ENCODE measurements at places on chromosomes 16 and 17.

DNA sequence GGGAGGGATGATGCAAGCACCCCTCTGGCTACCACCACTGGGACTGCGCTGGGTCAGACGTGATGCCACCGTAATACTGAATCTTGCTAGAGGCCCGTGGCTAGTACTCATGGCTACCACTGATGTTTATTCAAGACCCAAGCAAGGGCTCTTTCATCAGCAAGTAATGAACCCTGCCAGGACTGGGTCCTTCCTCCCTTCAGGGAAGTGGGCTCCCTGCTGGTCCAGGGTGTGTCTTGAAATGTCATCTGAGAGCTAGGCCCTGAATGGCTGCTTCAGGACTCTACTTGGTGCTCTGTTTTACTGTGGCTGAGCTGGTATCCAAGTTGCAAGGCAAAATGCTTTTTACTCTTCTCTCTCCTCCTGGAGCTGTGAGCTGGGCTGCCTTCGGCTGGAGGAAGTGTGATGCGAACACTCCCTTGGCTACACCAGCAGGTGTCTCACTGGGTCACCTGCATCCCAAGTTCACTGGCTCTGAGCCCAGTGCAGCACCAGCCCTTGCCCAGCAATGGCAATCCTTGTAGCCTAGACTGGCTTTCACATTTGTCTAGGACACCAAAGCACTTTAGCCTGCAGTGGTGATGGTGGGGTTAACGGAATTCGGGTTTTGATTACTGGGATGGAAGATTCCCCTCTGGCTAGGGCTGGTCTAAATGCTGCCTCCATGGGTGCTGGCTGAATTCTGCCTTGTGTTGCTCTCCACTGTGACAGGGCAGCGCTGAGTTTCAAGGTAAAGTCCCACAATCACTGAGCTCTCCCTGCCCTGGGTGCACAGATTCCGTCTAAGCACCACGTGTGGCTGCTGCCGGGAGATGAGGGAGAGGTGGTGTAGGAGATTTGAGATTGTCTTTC lies 98.6 kb downstream of the USP22 start:
- peak; percentile 22 for DNase-seq

DNA sequence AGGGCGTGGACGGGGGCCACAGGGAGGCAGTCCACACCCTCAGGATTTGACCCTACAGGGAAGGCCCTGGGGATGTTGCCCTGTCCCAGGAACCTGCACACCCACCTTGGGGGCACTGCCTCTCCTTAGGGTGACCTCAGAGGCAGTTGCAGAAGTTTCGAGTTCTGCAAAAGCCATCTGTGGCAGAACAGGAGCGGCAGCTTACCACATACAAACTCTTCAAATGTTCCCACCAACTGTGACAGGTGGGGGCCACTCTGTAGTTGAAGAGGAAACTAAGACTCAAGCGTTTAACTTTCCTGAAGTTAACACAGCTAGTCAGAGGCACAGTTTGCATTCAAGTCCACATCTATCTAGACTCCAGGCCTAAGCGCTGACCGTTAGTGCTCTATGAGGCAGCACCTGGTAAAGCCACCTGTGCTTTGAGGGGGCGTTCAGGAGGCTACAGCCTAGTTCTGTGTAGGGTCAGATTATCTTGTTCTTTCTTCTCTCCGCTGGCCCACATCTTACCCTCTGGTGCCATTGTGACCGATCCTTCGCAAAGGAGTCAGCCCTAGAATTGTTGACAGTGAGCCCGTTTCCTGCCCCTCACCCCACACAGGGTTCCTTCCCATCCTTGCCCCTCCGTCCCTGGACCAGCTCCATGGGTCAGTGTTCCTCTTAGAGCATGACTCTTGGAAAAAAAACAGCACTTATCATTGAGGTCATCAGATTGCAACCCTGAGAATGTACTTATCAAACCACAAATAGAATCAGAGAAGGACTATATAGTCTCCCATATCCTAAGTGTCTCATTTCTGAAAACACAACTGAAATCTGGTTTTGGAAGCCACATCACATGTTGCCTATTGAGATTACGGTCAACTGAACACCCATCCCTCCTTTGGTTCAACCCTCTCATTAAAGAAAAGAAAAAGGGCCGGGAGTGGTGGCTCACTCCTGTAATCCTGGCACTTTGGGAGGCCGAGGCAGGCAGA lies 45.4 kb downstream of the CDH1 start:
- peak; percentile 80 for DNase-seq

GRCh38 chr17:35693662-35694061 lies 37.8 kb upstream of the RASL10B start:
- no peak for DNase-seq

DNA sequence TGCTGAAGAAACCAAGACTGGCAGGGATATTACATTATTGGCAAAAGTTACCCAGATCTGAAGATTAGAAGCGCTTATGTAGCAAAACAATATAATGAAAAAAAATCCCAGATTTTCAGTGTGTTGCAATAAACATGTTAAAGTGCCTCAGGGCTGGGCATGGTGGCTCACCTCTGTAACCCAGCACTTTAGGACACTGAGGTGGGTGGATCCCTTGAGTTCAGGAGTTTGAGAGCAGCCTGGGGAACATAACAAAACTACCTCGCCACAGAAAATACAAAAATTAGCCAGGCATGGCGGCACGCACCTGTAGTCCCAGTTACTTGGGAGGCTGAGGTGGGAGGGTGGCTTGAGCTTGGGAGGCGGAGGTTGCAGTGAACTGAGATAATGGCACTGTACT lies 6.8 kb downstream of the ZNF207 start:
- no peak for DNase-seq

DNA sequence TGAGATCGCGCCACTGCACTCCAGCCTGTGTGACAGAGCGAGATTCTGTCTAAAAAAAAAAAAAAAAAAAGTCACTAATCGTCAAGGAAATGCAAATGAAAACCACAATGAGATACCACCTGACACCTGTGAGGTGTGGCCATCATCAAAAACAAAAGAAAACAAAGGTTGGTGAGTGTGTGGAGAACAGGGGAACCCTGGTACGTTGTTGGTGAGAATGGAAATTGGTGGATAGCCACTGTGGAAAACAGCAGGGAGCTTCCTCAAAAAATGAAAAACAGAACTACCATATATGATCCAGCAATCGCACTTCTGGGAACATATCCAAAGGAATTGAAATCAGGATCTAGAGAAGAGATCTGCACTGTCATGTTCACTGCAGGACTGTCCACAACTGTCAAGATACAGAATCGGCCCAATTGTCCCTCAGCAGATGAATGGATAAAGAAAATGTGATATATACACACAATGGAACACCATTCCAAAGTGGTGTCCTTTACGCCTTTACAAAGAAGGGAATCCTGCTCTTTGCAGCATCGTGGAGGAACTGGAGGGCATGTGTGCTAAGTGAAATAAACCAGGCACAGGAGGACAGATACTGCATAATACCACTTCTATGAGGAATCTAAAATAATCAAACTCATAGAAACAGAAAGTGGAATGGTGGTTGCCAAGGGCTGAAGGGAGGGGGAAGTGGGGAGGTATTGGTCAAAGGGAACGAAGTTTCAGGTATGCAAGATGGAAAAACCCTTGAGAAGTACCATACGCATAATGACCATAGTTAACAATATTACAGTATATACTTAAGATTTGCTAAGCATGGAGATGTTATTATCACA lies 63.5 kb upstream of the PLCG2 start:
- DNase-seq, result no peak

DNA sequence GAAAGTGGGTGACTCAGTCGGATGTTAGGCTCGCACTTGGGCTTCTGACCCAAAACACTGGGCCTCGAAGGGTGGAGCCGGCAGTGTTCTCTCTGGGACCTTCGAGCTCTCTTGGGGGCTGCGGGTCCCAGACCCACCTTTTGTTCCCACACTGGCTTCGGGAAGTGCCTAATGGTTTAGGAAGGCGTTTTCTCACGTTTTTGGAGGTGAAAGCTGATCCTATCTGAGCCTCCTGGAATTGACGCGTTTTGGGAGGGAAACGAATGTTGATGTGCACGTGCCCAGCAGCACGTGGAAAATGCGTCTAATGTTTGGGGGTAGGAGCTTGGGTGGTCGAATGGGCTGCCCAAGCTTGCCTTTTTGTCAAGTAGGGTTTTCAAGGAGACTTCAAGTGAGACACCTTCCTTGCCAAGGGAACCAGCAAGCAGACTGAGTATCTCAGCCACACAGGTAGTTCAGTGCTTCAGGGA lies 666 bp downstream of the HGS start:
- peak; percentile 51 for DNase-seq

DNA sequence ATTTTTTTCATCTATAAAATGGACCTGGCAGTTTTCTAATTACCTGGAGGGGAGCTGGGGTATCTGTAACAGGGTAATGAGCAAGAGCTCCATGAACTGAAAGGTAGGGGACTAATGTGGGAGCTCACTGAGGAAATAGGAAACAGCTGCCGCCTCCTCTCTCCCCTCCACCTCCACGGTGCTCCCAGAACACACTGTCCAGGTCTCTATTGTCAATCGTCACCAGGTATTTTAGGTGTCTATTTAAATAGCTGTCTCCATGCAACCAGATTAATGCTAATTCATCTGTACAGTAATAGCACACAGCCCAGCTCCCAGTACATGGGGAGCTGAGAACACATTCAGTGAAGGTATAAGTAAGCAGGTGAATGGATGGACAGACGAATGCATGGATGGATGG lies 233.3 kb downstream of the GRIN2A start:
- DNase-seq, result no peak

DNA sequence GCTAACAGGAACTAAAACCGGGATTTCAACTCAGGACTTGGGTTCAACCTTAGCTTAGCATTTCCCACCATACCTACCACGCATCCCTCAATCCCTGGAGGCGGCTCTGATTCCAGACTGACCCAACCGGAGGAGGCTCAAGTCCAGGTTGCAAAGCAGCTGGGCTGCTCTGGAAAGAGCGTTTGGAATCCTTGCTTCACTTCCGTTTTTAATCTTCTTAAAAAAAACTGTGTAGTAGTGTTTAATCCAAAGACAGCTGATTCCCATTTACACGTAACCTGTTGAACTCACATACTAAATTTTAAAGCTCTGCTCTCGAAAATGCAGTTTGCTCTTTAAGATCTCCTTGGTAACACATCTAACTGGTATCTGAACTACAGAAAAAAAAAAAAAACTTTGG lies 50.0 kb downstream of the NXN start:
- DNase-seq, result no peak

DNA sequence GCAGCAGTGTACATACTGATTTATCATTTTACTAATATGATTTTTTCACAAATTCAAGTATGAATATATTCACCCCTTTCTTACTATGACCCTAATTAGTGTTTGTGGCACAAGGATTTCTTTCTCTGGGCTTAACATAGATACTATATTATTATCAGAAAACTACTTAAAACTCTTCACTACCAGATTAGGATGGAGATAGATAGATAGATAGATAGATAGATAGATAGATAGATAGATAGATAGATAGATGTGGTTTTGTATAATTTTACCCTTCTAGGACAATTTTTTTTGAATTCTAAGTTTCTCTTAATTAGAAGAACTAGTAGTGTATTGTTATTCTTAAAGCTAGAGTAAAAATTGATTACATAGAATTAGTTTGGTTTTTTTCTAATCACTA lies 49.6 kb downstream of the VMP1 start:
- no peak for DNase-seq

DNA sequence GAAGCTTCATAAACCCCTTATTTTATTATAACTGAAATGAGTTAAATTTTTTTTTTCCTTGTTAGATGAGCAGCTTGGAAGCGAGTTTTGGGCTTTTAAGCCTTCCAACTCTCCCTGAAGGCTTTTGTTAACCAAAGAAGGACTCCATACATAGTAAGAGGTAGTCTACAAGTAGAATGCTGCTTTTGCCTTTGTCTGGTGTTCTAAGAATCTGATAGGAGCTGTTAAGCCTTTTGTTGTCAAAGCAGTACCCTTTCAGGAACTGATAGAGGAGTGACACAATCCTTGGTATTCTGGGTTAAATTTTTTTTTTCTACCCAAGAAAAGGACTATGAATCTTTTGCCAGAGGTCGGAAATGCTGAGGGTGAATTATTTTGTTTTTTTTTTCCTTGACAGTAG lies 26.1 kb downstream of the MAP2K4 start:
- DNase-seq, result peak; percentile 59

DNA sequence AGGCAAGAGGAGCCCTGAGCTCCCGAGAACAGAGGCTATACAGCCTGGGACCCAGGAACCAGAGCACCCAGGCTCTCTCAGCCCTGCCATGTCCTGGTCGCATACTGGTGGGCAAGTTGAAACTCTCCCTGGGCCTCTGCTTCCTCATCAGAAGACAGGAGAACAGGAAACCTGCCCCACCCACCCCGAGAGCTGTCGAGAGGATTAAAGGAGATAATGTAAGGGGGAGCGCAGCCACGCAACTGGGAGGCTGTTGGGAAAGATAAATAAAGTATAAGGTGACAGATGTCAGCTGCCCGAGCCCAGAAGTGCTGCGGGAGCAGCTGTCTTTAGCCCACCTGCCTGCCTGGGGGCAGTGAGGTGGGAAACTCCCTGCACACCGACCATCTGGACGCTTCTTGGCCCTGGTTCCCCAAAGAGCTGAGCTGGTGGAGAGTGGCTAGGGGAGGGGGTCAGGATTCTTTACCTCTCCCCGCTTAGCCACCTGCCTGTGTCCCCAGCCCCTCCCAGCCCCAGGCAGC lies 6.8 kb downstream of the KIF19 start:
- peak; percentile 91 for DNase-seq

DNA sequence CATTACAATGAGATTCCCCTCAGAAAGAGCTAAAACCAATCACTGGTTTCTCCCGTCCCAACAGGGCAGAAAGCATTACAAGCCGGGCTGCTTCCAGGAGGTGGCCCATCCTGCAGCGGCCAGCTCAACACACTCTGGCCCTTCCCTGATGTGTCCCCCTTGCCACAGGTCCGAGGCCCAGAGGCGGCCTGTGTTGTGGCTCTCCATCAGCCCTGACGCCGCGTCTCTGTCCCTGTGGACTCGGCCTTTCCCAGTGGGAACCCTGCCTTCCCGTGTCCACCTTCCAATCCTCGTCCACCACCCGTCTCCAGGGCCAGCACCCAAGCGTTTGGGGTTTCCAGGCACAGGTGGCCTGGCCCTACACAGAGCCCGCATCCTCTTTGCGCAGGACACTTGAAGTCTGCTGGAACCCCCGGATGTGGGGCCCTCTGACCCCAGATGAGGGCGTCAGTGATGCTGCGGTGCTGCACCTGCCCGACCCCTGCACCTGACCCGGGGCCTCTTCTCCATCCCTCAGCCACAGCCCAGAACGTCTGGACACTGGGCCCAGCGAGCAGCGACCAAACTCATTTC lies 21.1 kb downstream of the RAB40B start:
- DNase-seq, result no peak

GRCh38 chr17:66848496-66848895 lies 13.6 kb downstream of the CACNG5 start:
- DNase-seq, result no peak

- DNase-seq, result peak; percentile 72
These were observed 1.7 kb downstream of the RAD51D start for GRCh38 chr17:35117984-35118383.

All from hematopoietic multipotent progenitor cell treated with erythropoietin and hydrocortisone succinate and interleukin-3 and kit ligand, for 4 days (in vitro differentiated cells).